ENCODE measurements at places on chromosomes 3 and 15.

DNA sequence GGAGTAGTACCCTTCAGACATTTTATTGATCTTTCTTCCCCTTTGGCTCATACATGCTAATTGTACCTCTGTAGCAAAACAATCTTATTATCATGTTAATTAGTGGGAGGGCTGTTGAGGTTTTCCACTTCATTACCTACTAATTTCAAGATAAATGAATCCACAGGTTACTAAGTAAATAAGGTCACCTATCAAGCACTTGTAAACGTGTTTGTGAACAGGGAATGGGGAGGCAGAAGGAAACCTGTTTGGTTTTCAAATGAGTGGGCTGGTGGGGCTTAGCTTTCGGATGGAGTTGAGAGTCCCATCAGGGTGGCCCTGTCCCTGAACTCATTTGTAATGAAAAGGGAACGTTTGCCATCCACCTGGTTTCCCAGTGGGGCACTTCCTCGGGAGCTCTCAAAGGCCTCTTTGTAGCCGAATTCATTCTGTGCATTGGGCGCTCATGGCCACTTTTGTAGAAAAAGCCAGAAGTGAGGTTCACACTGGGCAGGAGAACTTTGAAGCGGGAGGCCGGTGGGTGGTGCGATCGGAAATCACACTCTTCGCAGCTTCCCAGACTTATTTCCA lies 419.8 kb upstream of the NR2F2 start:
- no peak for DNase-seq

- DNase-seq, result peak; percentile 62
Measured at GRCh38 chr15:25664761-25665160, 198.4 kb downstream of the ATP10A start.

GRCh38 chr3:94156626-94157025 lies 93.8 kb downstream of the NSUN3 start:
- DNase-seq, result no peak

- DNase-seq, result no peak
Measured at GRCh38 chr3:186381424-186382216, 19.6 kb upstream of the DGKG start.

DNA sequence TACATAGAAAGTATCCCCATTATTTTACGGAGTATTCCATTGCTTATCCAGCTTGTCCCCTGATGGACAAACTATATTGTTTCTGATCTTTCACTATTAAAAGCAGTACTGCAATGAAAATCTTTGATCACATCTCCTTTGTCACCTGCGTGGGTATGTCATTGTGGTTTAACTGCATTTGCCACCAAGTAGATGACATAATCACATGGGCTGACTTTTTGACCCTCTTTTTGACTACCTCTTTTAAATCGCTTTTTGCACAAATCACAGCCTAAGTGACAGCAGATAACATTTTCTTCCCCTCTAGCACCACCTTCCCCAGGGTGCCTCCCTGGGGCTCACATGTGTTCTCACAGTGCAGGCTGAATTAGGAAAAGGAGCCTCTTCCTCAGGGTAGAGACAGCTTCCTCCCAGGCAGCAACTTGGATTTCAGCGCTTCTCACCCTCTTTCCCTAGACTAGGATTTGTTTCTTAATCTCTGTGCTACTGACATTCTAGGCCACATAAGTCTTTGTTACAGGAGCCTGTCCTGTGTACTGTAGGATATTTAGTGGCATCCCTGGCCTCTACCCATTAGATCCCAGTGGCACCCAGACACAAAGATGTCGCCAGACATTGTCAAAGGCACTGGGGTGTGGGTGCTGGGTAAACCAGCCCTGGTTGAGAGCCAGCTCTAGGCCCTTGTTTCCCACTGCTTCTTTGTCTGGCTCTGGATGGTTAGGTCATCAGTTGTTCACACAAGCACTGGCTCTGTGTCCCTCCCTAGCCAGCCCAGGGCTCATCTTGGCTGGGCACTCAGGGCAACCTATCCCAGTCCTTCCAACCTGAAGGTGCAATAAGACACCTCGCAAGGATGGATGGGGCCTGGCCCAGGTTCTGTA lies 1.3 kb upstream of the RBP1 start:
- DNase-seq, result no peak

DNA sequence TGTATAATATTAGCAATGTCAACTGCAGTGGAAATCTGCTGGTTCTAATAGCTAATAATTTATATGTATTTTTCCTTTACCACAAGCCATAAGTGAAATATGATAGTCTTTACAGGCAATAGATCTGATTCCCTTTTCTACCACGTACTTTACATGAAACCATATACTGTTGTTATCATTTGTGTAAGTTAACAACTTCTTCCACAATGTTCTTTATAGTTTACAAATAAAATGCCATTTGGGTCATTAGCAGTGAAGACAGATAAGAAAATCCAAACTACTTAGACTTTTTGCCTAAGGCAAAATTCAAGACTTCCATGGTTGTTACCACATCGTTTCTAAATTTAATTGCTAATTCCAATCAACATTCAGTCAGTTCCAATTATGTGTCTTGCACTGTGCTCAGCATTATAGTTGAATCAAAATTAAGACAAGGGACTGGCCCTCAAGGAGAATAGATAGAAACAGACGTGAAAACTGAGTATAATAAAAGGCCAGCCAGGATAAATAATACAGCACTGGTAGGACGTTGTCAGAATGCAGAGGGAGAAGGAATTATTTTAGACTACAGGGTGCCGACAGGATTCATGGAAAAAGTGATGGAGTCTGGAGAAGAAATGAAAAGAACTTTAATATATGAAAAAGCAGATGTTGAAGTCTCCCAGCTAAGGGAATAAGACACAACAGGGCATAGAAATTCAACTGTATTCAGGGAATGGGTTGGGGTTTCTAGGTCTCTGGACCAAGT lies 249.8 kb downstream of the ALCAM start:
- DNase-seq, result no peak

GRCh38 chr15:68987120-68987519 lies 27.4 kb upstream of the NOX5 start:
- DNase-seq, result no peak

- no peak for DNase-seq
Measured at GRCh38 chr3:87148020-87148419, 79.1 kb upstream of the CHMP2B start.

GRCh38 chr3:150110097-150110496 lies 139.4 kb upstream of the PFN2 start:
- no peak for DNase-seq

DNA sequence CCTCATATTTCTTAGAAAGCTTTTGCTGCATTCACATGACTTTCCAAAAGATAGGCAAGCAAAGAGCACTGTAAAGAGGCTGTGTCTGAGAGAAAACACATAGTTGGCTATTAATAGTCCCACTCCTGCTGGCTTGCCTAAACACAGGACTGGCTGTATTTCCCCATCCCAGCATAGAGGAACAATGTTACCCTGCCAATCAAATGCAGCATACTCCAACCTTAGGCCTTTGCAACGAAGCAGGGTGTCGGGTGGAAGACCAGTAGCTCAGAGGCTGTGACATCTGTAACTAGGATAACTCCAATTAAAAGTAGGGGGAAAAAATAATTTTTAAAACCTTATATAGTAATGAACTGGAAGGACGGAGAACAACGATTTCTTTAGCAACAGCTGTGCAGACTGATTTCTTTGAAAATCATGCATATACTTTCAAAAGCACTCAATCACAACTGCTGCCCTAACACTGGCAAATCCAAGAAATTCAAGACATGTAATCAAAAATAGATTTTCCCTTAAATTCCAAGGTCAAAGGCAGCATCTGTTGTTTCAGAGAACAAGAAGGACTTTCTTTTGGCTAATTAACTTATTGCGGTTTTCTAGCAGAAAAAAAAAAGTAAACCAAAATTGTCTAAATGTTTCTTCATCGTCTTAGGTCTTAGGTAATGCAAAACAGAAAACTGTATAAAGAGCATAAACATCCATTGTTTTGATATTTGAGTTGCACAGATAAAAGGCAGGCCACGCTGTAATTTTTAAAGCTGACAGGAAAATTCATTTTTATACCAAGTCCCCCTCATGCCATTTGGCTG lies 139.3 kb downstream of the TNIK start:
- DNase-seq, result no peak

- peak; percentile 37 for DNase-seq
Measured at GRCh38 chr3:128482666-128483656, 10.0 kb downstream of the GATA2 start.

- no peak for DNase-seq
Measured at GRCh38 chr3:195140816-195141793, 129.9 kb downstream of the XXYLT1 start.

- DNase-seq, result no peak
Measured at GRCh38 chr15:89364341-89364740, 29.7 kb upstream of the POLG start.

DNA sequence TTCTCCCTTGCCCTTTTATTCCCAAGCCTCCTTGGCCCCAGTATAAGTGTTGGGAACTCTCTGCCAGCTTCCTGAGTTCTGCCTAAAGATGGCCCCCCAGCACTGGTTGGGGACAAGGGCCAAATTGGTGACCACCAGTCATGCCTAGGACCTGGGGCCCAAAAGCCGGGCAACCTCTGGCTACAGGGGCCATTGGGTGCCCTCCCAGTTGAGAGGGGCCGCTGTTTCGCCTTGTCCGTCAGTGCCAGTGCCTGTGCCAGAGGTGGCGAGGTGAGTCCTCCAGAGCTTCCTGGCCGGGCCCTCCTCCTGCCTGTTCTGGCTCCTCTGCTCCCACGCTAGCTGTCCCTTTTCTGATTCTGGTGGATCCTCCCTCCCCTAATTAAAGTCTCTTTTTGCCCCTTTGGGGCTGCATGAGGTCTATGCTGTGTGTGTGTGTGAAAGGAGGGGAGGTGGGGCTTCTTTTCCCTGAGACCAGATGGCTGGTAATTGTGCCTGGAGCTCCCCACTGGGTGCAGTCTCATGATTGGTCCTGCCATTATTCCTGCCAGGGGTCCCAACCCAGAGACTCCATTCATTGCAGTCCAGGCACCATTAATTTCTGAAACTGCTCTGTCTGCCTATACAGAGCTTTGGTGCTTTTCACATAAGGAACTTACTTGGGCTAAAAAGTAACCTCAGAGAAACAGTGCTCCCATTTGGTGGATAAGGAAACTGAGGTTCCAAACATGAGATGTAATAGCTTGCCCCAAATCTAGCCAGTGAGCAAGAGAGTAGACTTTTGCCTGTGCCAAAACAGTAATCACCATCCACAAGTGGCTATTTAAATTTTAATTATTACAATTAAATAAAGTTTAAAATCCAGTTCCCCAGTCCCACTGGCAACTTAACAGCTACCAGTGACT lies 3.1 kb upstream of the TTLL3 start:
- DNase-seq, result no peak

DNA sequence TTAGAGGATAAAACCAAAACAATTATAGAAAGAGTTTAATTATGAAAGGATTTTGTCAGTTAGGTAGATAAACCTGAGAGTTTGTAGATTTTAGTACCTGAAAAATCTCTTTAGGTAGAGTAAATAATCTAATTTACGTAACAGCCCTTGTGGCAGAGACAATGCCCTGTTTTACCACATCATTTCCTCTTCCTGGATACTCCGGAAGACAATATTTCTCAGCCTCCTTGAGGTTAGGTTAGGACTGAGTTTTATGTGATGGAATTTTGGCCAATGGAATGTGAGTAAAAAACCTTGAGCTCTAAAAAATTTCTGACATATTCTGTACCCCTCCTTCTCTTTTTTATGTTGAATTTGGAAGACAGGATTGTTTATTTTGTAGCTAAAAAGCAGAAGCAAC lies 50.7 kb upstream of the TPRG1 start:
- peak; percentile 28 for DNase-seq

DNA sequence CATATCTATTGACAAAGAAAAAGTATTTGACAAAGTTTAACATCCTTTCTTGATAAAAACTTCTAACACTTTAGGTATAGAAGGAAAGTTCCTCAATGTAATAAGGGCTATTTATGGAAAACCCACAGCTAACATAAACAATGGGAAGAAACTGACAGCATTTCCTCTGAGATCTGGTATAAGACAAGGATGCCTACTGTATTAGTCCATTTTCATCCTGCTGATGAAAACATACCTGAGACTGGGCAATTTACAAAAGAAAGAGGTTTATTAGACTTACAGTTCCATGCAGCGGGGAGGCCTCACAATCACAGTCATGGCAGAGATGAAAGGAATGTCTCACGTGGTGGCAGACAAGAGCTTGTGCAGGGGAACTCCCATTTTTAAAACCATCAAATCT lies 17.8 kb upstream of the CLDN1 start:
- DNase-seq, result peak; percentile 36

DNA sequence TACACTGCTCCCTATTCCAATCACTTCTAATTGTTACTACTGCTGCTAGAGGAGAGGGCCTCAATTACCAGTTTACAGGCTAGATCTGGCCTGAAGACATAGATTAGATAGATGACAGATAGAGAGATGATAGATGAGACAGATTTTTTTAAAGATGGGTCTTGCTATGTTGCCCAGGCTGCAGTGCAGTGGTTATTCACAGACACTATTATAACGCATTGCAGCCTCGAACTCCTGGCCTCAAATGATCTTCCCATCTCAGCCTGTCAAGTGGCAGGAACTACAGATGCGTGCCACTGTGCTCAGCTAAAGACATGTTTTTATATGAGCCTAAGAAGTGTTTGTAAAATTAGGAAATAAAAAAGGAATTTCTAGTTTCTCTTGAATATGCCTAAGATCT lies 6.2 kb downstream of the SLC33A1 start:
- no peak for DNase-seq

DNA sequence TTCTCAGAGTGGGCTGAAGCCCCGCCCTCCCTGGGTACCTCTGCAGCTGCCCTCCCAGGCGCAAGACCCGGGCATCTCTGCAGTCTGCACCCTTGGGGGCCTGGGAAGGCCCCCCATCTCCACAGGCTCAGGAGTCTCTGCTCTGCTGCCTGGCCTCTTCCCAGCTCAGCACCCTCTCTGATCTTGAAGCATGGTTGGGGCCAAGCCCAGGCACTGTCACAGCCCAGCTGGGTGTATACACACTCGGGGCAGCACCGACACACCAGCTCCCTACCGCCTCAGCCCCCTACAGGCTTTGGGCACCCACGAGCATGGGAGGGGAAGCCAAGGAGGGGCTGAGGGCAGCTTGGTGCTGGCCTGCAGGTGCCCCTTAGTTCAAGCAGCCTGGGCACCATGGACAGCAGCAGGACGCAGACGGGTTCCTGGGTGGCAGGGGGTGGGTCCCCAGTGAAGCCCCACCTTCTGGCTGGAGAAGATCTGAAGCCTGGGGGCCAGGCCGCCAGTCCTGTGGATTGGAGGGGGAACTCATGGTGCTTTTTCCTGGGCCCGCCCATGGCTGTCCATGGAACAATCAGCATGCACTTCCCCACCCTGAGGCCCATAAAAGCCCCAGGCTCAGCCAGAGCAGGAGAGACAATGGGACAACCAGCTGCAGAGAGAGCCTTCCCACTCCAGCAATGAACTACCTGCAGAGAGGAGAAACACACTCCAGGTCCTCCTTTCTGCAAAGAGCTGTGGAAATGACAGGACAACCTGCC lies 170.6 kb downstream of the TJP1 start:
- DNase-seq, result no peak

DNA sequence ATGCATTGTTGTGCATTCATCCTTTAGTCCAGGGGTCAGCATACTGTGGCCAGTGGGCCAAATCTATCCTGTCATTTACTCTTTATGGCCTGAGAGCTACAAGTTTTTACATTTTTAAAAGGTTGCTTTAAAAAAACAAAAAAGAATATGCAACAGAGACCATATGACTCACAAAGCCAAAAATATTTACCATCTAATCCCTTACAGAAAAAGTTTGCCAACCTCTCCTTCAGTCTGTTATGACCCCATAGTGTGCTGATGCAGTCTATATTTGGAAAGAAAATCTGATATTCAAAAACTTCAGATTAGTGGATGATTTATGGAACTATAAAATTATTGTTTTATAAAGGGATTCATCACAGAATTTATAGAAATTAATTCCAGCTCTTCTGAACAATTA lies 237.5 kb upstream of the IL12A start:
- DNase-seq, result no peak

GRCh38 chr3:189171707-189172106 lies at the start of gene TPRG1:
TSS of gene TPRG1 (plus strand) at chr3:189171971. CDS start at chr3:189207385, 35,414 bp downstream.
- DNase-seq, result no peak

GRCh38 chr15:72315706-72316370 lies 4.1 kb downstream of the CELF6 start:
- peak; percentile 13 for DNase-seq

All from HT1080 (cell line).